ENCODE measurements at places on chromosomes 13 and 19.

GRCh38 chr13:20550799-20551198 lies 16.2 kb upstream of the IFT88 start:
- DNase-seq: no peak

DNA sequence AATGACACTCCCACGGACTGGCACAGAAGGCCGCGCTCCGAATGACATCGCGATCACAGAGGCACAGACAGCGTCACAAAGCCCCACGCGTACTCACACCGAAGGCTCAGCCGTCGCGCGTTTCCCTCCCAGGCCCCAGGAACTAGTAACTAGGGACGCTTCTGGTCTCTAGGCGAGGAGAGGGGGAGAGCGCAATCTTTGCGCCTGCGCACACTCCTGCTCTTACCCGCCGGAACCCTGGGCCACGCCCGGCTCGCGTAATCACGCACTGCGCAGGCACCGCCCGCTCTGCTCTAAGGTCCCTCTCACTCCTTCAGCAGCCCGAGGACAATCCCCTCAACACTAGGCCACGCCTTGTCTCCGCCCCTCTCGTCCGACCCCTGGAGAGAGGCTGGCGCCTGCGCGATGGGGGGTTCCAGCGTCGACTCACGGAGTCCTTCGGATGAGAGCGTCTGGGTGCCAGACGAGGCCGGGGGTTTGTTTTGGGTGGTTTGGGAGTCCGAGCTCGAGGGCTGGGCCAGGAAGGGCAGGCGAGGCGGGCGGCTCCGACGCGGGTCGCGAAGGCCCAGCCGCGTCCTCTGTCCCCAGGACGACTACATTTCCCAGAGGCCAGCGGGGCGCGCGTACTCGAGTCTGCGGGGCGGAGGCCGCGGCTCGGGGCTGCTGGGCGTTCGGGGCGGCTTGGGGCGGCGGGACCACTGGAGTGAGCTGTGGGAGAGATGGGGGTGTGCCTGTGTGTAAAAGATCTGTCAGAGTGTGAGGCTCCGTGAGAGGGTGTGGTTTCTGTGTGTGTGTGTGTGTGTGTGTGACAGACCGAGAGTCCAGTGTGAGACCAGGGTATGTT lies at the start of gene ZNF471:
Gene ZNF471, plus strand, starts transcription at position 410 of the 844 bp plus-strand sequence. CDS start 3,717 bp downstream, outside the sequence.
- peak; percentile 75 for DNase-seq

- no peak for DNase-seq
Observed at GRCh38 chr19:7637374-7638256, 705 bp downstream of the STXBP2 start.

- DNase-seq: no peak
Observed at GRCh38 chr13:112143753-112144615, 77.0 kb downstream of the SOX1 start.

DNA sequence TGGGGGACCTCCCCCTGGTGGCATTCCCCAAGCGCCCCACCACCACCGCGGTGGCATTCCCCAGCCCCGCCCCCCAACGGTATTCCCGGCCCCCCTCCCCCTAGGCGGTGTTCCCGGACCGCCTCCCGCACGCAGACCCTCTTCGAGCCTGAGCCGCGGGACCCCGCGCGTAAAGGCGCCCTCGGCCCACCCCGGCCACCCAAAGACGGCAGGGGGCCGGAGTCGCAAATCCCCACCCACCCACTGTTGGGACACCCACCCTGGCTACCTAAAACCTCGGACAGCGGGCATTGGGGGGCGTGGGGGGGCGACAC lies 22.4 kb downstream of the OLFM2 start:
- no peak for DNase-seq
